ENCODE measurements at places on chromosomes 6 and 20. TPM values are rescaled to one million over a fixed set of nuclear protein-coding genes. Genes with fewer than 3 reads are reported as not detected.

The CNR1 gene
- 36.9 TPM for total RNA-seq

GRCh38 chr6:111602481-111603011, 3.1 kb downstream of the TRAF3IP2 start:
- DNase-seq: no peak

DNA sequence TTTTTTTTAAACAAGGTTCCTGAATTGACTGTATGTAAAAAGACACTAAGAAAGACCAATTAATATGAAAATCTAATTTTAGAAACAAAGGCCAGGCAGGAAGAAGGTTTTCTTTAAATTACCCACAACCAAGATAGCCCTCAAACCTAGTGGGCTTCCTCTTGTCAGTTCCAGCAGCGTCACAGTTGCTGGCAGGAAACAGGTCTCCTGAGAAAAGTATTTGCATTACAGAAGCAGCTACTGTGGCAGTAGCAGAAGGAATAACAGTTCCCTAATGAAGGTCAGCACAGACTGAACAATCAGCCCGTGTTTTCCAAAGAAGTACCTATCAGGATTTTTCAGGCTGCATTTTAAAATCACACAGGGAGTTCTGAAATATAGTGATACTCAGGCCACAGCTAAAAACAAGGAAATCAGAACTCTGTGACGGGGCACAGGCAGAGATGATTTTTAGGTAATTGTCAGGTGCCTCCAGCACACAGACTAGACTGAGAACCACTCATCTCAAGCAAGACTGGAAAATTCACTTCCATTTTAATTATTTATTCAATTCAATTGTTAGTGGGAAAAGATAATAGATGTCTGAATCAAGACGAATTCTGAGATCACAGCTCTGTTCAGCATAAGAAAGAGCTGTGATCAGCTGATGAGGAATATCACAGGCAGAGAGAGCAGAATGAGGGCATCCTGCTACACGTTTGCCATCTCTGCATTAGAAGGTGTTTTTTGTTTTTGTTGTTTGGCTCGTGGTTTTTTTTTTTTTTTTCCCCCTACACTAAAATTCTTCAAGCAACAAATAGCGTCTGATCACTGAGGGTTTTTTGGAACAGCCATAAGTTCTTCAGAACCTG, 230.5 kb upstream of the KHDRBS2 start:
- DNase-seq: no peak

GRCh38 chr6:168155821-168156741, 77.1 kb upstream of the FRMD1 start:
- DNase-seq: no peak

The MUCL3 gene
- 0.19 TPM for total RNA-seq

The NFATC2 gene
- total RNA-seq: 51.5 TPM

The RPRD1B gene
- total RNA-seq: 33.5 TPM

DNA sequence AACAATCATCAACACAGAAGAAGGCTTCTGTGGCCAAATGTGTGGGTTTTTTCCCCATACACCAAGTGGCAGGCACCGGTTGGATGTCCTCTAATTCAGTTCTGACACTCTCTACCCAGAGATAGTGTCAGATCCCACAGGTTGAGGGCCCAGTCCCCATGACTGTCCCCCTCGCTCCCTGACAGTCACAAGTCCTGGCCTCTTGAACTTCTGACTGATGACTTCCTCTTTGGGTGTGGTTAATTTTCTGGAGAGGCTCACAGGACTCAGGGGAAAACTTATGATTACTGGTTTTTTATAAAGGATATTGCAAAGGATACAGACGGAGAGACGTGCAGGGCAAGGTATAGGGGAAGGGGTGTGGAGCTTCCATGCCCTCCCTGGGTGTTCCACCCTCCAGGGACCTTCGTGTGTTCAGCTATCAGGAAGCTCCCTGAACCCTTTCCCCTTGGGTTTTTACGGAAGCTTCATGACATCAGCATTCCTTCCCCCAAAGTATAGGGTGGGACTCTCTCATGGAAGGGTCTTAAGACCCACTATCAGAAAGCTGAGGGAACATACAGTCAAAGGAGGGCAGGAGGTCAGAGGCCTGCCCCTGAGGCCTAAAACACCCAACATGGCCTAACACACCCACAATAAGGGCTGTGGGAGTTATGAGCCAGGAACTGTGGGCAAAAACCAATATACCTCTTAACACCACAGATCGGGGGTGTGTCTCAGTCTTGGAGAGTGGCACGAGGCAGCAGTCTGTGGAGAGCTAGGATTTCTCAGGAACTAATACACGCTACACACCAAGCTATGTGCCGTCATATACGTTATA, 33.3 kb downstream of the FARS2 start:
- DNase-seq: no peak

- DNase-seq: no peak
Observed at GRCh38 chr6:79964607-79965081, 17.3 kb upstream of the ELOVL4 start.

The PACRG gene
- total RNA-seq: 0.48 TPM

GRCh38 chr6:6798448-6798860, 209.9 kb downstream of the LY86 start:
- DNase-seq: no peak

- no peak for DNase-seq
Observed at GRCh38 chr6:42168650-42169049, 4.5 kb upstream of the GUCA1A start.

GRCh38 chr20:59600472-59600871, 3.9 kb upstream of the PHACTR3 start:
- DNase-seq: no peak

DNA sequence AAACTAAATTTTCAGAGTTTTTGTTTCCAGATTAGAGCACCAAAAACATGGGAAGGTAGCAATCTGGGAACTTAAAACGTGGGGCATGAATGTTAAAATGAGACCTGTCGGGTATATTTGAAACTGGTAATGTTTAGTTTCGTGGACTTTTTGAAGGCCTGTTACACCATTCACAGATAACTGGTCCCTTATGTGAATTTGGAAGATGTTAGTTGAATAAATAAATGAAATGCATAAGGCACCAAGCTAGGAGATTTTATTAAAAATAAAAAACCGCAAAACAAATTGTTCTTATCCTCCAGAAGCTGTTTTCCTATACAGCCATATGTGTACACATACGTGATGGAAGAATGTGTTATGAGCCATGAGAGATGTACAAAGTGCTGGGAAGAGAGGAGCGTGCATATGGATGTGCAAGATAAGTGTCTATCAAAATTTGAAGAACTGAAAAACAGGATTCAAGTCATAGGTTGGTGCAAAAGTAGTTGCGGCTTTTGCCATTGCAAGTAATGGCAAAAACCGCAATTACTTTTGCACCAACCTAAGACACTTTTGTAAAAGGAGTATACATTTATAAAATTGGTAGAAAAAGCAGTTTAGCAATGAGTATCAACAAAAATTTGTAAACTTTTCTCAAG, 700 bp upstream of the MCUR1 start:
- no peak for DNase-seq

The C6orf58 gene
- not detected for total RNA-seq

Data from omental fat pad (tissue), 4 donors.